ENCODE measurements at places on chromosomes 4 and X.
A peak's percentile ranks its signal among the peaks of the same experiment; 100 is the strongest.

- H3K27me3 ChIP-seq, result no peaks in the 10 kb centered on the region
- no peak for DNase-seq
- H3K36me3 ChIP-seq, result no peaks in the 10 kb centered on the region
- no peak overlapping the region for H3K4me3 ChIP-seq
- H3K4me1 ChIP-seq, result no peaks in the 10 kb centered on the region
These were observed 472.9 kb upstream of the GRID2 start for GRCh38 chr4:91830681-91831395.

DNA sequence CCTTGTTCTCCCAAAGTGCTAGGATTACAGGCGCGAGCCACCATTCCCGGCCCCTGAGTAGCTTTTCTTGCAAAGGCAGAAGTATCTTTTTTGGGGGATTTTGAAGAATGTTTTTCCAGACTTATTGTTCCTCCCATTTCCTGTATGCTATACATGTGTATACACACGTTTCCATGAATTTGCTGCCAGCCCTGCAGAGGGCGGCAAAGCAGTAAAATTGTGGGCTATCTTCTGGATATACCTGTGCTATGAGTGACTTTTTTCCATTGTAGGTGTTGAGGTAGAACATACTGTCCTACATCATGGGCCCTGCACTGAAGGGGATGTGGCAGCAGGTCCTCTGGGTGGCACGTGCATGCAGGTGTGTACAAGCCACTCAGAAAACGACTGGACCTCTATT lies 16.9 kb upstream of the MED28 start:
- no peak overlapping the region for H3K27ac ChIP-seq
- no peak overlapping the region for H3K4me3 ChIP-seq
- no peaks in the 10 kb centered on the region for H3K27me3 ChIP-seq
- no peaks in the 10 kb centered on the region for H3K4me1 ChIP-seq

DNA sequence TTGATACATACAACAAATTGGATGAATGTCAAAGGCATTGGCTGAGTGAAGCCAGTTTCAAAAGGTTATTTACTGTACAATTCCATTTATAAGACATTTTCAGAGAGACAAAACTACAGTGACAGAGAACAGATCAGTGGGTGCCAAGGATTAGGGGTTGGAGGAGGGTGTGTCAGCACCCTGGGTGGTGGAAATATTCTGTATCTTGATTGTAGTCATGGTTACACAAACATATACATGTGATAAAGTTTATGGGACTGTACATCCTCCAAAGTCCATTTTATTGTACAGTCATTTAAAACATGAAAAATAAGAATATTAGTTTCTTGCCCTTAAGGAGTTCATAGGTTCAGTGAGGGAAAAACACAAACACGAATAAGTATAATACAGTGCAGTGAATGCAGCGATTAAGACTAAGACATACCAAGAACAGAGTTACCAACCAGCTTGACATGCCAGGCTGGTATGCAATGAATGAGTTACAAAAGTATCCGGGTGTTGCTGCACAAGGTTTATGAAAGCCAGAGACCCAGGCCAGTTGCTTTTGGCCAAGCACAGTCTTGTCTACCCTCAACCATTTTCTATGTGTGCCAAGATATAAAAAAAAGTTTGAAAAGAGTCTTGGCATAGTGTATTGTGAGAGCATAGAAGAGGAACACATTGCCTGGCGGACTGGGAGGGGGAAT lies 123.6 kb downstream of the MSL3 start:
- H3K27ac ChIP-seq, result no peak overlapping the region
- no peak for DNase-seq
- no peak overlapping the region for H3K4me3 ChIP-seq
- H3K27me3 ChIP-seq, result no peaks in the 10 kb centered on the region

- no peaks in the 10 kb centered on the region for H3K4me1 ChIP-seq
- peak; percentile 71 for DNase-seq
- no peaks in the 10 kb centered on the region for H3K27me3 ChIP-seq
These were observed 25.1 kb downstream of the SETD7 start for GRCh38 chr4:139530833-139531427.

- no peaks in the 10 kb centered on the region for H3K27me3 ChIP-seq
- H3K27ac ChIP-seq, result no peak overlapping the region
- DNase-seq, result no peak
- H3K4me1 ChIP-seq, result peaks cover 3% of the 10 kb centered on the region
These were observed 12.6 kb downstream of the PPA2 start for GRCh38 chr4:105461221-105461620.

GRCh38 chr4:27779827-27780226 lies 919.2 kb downstream of the STIM2 start:
- H3K27ac ChIP-seq, result no peak overlapping the region
- no peaks in the 10 kb centered on the region for H3K27me3 ChIP-seq
- H3K4me3 ChIP-seq, result no peak overlapping the region
- H3K4me1 ChIP-seq, result no peaks in the 10 kb centered on the region

- H3K27ac ChIP-seq, result no peak overlapping the region
- DNase-seq, result no peak
- no peaks in the 10 kb centered on the region for H3K36me3 ChIP-seq
- no peaks in the 10 kb centered on the region for H3K27me3 ChIP-seq
These were observed 39.4 kb upstream of the WDFY3 start for GRCh38 chr4:85005865-85006377.

GRCh38 chr4:37685161-37685822 lies 884 bp downstream of the RELL1 start:
- peaks cover 17% of the 10 kb centered on the region for H3K27me3 ChIP-seq
- H3K27ac ChIP-seq, result no peak overlapping the region
- peak; percentile 16 for DNase-seq
- H3K4me3 ChIP-seq, result peak overlapping the region; percentile 79
